ENCODE measurements at places on chromosomes 6 and 20. TPM values are rescaled to one million over a fixed set of nuclear protein-coding genes. Genes with fewer than 3 reads are reported as not detected.

DNA sequence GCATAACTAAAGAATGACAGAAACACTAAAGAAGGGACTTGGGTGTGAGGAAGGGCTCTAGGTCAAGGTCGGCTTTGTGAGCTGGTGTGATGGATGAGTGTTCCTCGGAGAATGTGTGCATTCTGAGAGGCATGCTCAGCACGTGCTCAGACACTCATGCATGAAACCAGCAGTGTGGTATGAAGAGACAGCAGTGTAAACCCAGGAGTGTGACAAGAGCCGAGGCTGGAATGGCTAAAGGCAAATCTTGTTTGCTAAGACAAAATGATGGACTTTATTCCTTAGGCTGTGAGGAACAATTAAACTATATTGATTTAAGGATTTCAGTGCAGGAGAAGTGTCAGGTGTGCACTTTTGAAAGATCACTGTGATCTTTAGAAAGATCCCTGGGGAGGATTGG is 107.4 kb upstream of the MAP7 start:
- DNase-seq, result no peak
- H3K4me1 ChIP-seq, result no peaks in the 10 kb centered on the region
- no peak overlapping the region for H3K27ac ChIP-seq
- H3K4me3 ChIP-seq, result no peak overlapping the region

DNA sequence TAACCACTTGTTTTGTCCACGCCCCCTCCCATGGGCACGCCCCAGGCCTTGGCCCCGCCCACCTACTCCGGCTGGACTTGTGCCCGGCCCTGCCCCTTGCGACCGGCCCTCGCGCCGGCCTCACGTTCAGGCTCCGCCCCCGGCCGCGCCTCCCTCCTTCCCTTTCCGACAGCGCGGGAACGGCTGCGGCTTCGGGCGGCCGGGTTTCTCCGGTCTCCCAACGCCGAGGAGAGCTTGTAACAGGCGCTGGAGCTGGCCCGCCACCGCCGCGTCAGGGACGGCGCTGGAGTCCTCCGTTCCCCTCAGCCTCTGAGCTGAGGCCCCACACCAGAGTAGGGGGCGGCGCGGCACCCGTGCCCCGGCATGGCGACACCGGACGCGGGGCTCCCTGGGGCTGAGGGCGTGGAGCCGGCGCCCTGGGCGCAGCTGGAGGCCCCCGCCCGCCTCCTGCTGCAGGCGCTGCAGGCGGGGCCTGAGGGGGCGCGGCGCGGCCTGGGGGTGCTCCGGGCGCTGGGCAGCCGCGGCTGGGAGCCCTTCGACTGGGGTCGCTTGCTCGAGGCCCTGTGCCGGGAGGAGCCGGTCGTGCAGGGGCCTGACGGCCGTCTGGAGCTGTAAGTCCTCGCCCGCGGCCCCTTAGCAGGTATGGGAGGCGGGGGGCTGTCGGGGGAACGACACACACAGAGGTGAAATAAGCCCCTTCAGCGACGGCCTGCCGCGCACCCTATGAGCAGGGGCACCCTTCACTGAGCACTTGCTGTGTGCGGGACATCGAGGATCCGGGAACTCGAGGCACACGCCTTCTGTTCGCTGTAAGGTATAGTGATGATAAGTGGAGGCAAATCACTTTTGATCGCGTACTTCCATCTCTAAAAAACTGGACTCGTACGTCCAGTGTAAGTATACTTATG is at the start of gene FANCE:
Gene FANCE, plus strand, starts transcription at position 156 of the 908 bp plus-strand sequence. Its CDS starts 208 bp downstream, at position 364.
- H3K27ac ChIP-seq, result no peak within 1 kb of the TSS
- peak; percentile 100 for DNase-seq

- peaks cover 26% of the 10 kb centered on the region for H3K4me1 ChIP-seq
- H3K4me3 ChIP-seq, result no peak overlapping the region
- H3K27me3 ChIP-seq, result no peaks in the 10 kb centered on the region
- no peak for DNase-seq
Measured at GRCh38 chr6:116446399-116446798, 14.8 kb upstream of the CALHM6 start.

Gene BTBD3
- total RNA-seq, result 131 TPM

GRCh38 chr20:34806255-34806654 is 19.2 kb downstream of the NCOA6 start:
- H3K4me1 ChIP-seq, result no peaks in the 10 kb centered on the region
- DNase-seq, result no peak
- H3K27ac ChIP-seq, result no peak overlapping the region
- peaks cover 18% of the 10 kb centered on the region for H3K36me3 ChIP-seq
- H3K4me3 ChIP-seq, result no peak overlapping the region
- no peaks in the 10 kb centered on the region for H3K27me3 ChIP-seq
